Heart right ventricle (tissue), 16 donors: ENCODE measurements at places on chromosomes 7 and 10. TPM values are rescaled to one million over a fixed set of nuclear protein-coding genes. Genes with fewer than 3 reads are reported as not detected.

- DNase-seq: no peak
These were observed 356.5 kb upstream of the ZNF32 start for GRCh38 chr10:44004913-44005787.

GRCh38 chr7:159280008-159280407 lies 135.3 kb upstream of the VIPR2 start:
- no peak for DNase-seq

- DNase-seq: no peak
These were observed 84.9 kb downstream of the CAMK1D start for GRCh38 chr10:12434277-12434676.

GRCh38 chr7:23520582-23520981 lies 11.2 kb downstream of the TRA2A start:
- DNase-seq: no peak

GRCh38 chr7:107658467-107658866 lies 2.2 kb upstream of the SLC26A4 start:
- no peak for DNase-seq

Gene KLLN
- total RNA-seq: 0.41 TPM

GRCh38 chr7:122588621-122589020 lies 110.3 kb downstream of the RNF133 start:
- DNase-seq: no peak

DNA sequence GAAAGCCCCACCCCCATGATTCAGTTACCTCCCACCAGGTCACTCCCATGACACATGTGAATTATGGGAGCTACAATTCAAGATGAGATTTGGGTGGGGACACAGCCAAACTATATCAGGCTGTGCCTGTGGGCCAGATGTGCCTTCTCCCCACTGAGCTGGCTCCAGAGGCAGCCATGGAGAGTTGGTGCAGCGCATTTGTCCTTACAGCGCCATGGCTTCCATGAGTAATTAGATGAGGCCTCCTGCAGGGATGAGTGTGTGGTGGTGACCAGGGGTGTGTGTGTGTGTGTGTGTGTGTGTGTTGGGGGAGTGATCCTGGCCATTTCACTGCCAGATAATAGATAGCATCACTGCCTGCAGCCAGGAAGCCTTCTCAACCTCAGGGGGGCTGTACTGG lies 94.6 kb downstream of the FANK1 start:
- no peak for DNase-seq

Gene ADCY1
- total RNA-seq: 5.3 TPM

Gene COL26A1
- total RNA-seq: not detected

- DNase-seq: no peak
These were observed 12.4 kb downstream of the TMEM273 start for GRCh38 chr10:49175587-49176309.

Gene RNF32
- 0.62 TPM for total RNA-seq

Gene ASB10
- total RNA-seq: 44.6 TPM

GRCh38 chr10:48880016-48880705 lies 59.5 kb downstream of the LRRC18 start:
- no peak for DNase-seq

Gene ANKMY2
- 35.0 TPM for total RNA-seq

DNA sequence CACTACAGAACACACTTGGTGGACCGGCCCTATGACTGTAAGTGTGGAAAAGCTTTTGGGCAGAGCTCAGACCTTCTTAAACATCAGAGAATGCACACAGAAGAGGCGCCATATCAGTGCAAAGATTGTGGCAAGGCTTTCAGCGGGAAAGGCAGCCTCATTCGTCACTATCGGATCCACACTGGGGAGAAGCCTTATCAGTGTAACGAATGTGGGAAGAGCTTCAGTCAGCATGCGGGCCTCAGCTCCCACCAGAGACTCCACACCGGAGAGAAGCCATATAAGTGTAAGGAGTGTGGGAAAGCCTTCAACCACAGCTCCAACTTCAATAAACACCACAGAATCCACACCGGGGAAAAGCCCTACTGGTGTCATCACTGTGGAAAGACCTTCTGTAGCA lies 14.6 kb downstream of the ZSCAN21 start:
- DNase-seq: no peak

Gene ELAPOR2
- total RNA-seq: 7.5 TPM

GRCh38 chr7:114181280-114181679 lies 233.3 kb upstream of the FOXP2 start:
- DNase-seq: no peak

DNA sequence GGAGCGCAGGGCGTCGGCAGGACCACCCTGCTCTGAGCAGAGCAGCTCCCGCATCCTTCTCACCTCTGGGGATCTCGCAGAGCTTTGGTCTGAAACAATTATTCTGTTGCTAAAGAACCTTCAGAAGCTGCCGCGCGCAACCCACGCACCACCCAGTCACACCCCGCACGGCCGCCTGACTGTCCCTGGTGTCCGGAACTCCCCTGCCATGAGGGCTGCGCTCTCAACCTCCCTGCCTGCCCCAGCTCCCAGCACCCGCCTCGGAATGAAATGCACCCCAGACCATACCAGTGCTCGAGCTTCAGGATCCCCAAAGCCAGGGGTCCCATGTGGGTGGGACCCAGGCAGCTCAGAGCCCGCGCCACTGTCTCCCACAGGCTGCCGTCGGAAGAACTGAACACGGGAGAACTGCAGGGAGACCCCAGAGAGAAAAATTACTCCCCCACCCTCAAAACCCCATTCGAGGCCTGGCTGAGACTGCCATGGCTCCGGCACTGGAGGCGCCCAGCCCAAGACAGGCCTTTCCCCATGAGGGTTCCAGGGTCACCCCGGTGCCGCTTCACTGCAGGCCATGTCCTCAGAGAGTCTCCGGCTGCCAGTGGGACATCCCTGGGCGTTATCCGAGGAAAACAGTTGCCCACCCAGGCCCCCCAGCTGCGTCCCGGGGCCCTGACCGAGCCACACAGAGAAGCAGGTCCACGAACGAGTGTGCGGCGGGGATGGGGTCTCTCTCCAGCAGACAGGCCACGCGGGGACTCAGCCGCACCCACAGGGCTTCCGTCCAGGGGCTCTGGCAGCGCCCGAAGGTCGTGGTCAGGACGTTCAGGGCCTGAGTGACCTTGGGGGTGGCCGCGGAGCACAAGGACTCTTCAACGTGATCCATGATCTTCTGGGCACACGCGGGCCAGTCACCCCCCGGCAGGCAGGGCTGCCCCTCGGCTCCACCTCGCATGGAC lies 12.1 kb downstream of the BRAT1 start:
- DNase-seq: no peak
